ENCODE measurements at places on chromosomes 5 and 9.

DNA sequence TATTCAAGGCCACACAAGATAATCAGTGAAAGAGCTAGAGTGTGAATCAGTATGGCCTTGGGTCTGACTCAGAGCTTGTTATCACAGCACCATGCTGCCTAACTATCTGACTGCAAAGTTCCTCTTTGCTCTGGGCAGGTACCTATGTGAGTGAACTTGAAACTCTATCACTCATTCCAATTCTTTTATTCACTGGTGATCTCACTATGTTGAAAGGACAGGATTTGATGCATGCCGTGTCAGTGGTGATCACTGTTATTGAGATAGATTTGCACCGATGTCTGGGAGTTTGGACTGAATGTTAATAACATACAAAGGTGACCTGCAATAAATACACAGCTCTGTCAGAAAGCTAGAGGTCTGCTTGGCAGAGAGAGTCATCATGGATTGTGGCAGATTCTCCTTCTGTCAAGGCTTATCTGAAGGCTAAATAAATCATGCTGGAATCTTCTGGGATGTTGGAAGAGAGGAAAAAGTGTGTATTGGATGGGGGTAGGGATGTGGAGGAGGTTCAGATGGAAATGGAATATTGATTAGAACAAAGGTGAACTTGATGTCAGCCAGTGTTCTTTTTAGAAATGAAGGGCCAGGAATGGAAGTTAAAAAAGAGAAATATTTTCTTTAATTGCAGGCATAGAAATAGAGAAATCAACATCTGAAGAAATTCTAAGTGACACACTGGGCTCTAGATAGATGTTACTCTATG, 91.8 kb upstream of the TNC start:
- no peak for DNase-seq

DNA sequence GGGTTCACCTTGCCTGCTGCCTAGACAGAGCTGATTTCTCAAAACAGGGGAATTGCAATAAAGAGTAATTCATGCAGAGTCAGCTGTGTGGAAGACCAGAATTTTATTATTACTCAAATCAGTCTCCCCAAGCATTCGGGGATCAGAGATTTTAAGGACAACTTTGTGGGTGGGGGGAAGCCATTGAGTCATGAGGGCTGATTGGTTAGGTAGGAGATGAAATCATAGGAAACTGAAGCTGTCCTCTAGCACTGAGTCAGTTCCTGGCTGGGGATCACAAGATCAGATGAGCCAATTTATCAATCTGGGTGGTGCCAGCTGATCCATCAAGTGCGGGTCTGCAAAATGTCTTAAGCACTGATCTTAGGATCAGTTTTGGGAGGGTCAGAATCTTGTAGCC, 159.1 kb upstream of the MAP1B start:
- DNase-seq: no peak

DNA sequence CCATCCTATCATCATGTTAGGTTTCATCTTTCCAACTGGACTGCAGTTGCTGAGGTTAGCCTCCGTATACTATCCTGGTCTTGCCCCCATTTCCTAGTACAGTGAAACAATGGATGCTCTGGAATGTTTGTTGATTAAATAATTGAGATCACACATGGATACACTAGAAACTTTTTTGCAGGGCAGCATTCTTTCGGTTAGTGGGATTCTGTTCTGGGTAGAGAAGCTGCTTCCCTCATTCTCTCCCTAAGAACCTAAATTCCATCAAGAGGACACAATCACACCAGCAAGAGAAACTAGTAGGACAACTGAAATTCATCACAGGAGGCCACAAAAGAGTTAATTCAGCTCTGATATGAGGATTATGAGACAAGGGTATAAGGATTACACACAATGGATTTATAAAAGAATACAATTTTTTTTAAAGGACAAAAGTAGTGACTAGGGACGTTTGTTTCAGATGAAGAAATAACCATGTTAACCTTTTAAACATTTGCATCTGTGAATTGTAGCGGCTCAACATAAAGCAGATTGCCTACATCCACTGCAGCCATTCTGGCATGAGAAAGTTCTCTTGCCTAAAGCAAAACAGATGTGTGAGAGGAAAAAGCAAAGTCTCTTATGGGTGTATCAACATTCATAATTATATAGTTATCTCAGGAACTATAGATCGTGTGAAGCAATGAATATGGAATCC, 162.7 kb upstream of the LHFPL2 start:
- DNase-seq: no peak

- DNase-seq: no peak
These were observed 6.4 kb downstream of the ENTPD8 start for GRCh38 chr9:137434498-137435380.

GRCh38 chr5:158977642-158978041, 122.1 kb downstream of the EBF1 start:
- DNase-seq: no peak

DNA sequence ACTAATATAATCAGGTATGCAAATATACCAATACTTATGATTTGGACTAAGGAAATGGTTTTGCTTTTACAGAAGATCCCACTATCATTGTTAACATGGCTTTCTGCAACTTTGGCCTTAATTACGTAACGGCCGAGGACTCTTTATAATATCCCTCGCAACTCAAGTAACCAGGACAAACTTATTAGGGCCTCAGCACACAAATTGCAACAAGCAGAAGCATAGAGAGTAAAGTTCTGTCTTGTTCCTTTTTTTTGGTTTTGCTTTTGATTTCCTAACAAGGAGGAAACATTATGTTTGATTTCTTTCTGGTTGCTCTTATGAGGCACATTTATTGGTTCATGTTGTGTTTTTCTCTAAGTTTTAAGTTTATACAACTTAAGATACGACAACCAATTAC, 60.4 kb downstream of the RORB start:
- no peak for DNase-seq

DNA sequence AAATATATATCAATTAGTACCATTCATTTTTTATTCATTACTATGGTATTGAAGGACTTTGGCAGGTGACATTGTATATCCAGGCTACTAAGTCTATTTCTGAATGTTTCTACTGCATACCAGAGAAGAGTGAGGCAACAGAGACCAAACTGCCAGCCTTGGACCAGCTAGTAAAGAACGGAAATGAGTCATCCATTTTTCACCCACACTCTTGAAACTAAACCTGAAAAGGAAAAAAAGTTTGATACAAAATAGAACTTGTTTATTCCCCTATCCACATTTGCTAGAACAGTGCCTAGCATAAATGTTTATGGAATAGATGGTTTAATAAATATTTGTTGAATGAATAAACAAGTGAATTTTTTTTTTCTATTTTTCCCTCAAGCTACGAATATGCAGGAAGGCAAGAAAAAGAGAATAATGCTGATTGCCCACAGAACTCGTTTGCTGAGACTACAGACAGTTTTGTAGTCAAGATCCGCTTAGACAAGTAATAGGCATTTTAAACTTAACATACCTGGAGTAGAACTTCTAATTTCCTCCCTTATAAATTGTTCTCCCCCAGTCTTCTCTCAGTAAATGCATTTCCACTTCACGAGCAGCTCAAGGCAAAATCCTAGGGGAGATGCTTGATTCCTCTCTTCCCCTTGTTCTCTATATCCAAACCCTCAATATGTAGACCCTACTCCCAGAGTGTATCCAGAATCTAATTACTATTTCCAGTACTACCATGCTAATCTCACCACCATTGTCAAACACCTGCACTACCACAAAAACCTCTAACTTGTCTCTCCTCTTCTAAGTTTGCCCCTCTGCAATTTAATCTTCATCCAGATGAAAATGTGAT, 146.2 kb upstream of the RASA1 start:
- peak; percentile 69 for DNase-seq

DNA sequence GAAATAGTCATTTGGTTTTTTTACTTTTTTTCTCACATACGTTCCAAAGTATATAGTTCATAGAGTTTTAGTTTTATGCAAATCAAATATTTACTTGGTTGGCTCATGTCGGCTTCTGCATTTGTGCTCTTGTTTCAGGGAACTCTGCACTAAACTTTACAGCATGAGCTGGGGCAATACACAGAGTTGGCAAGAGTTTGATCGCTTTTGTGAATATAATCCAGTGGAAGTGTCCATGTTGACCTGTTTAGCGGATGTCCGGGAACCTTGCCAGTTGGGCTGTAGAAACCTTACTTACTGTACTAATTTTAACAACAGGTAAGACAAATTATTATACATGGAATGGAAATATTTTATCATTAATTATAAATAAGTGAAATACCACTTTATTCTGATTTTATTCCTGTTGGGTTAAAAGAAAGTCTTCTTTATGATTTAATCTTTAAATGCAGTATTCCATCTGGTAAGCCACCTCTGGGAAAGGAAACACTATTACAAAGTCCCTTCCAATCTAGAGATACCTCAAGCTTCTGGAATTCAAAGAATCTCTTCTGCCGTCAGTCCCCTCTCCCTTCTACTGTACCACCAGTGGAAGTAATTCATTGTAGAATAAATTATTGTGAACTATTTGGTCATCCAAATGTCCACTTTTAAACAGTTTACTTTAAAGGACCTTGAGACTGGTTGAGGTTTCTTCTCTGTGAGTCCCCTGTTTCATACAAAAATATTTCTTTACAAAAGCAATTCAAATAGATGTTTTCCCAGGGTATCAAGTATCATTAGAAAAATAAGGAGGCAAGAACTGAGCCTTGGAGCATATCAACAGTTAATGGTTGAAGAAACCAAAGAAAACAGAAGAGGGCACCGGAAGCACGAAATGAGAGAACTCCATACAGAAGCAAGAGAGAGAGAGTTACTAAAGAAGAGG, 45.2 kb upstream of the GLIPR2 start:
- no peak for DNase-seq

GRCh38 chr9:75101004-75101588, 12.8 kb downstream of the OSTF1 start:
- DNase-seq: no peak

DNA sequence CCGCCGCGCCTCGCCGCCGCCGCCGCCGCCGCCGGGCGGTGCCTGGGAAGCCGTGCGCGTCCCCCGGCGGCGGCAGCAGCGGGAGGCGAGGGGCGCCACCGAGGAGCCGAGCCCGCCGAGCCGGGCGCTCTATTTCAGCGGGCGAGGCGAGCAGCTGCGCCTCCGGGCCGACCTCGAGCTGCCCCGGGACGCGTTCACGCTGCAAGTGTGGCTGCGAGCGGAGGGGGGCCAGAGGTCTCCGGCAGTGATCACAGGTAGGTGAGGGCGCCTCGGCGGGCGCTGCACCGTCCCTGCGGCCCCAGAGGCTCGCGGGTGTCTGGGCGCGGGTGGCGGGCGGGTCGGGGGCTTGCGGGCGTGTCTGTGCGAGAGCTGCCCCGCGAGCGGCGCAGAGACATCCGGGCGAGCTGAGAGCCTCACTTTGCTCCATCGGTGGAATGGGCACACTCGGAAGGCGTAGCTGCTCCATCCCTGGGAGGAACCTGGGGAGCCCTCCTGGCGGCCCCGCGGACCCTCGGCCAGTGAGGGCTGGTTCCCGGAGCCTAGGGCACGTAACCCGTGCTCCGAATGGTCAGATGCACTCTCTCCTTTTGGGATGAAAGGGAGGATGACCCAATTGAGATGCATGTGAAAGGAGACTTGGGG, 864 bp downstream of the PAPPA start:
- no peak for DNase-seq

DNA sequence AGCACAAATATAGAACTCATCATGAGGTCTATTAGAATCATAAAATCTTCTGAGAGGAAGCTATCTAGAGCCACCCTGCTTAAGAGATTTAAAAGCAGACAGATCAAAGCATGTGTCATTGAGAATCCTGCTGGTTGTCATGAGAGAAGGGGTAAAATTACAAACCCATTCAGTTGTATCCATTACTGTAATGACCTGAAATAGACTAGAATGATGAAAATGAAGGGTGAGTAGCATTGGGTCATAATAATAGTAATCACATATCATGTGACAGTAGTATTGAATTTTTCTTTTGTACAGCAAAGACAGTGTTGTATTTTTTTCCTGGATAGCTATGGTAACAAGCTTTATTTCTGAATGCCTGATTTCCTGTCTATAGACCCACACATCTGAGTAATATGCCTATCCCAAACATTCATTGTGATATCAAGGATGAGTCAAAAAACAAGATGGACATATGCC, 149.0 kb downstream of the PDE4D start:
- DNase-seq: no peak

- no peak for DNase-seq
These were observed 50.8 kb downstream of the DMRT2 start for GRCh38 chr9:1100945-1101344.

- no peak for DNase-seq
These were observed 335.9 kb upstream of the ISL1 start for GRCh38 chr5:51047369-51047768.

- no peak for DNase-seq
These were observed 282.1 kb upstream of the ATP10B start for GRCh38 chr5:161134083-161134482.

DNA sequence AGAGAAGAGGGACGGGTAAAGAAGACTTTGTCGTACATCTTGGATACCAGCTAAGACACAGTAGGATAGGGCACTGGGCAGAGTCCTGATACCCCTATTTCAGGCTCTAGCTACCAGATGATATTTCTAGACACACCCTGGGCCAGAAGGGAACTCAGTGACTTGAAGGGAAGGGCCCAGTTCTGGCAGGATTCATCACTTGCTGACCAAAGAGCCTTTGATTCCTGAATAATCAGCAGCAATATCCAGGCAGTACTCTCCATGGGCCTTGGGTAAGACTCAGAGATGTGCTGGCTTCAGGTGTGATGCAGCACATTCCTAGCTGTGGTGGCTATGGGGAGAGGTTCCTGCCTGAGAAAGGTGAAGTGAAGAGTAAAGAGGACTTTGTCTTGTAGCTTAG, 40.7 kb downstream of the TPD52L3 start:
- DNase-seq: no peak

- DNase-seq: no peak
These were observed 615 bp downstream of the ATG10 start for GRCh38 chr5:81972492-81972783.

- DNase-seq: no peak
These were observed 57.6 kb downstream of the PFDN1 start for GRCh38 chr5:140245341-140245740.

GRCh38 chr5:106680330-106680729, 990.4 kb downstream of the EFNA5 start:
- no peak for DNase-seq

- no peak for DNase-seq
These were observed 290.9 kb downstream of the CDK5RAP2 start for GRCh38 chr9:120289098-120289497.

DNA sequence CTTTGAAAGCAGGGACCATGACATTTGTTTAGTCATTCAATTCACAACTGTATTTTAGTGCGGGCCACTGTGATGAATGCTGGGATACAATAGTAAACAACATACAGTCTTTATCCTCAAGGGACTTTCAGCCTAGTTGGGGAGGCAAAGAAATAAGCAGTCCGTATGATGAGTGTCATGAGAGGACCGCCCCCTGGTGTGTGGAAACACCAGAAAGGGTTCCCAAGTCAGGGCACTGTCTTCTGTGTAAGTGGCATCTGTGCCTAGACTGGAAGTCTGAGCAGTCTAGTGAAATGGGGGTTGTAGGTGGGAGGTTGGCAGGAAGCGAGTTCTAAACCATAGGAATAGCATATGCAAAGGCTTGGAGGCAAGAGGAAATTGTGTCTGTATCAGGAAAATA, 6.8 kb downstream of the C9orf43 start:
- DNase-seq: no peak

- no peak for DNase-seq
These were observed 222.8 kb upstream of the KLF4 start for GRCh38 chr9:107712390-107712789.

Data from hematopoietic multipotent progenitor cell (in vitro differentiated cells).